ENCODE measurements at places on chromosomes 4 and X.
A peak's percentile ranks its signal among the peaks of the same experiment; 100 is the strongest.

DNA sequence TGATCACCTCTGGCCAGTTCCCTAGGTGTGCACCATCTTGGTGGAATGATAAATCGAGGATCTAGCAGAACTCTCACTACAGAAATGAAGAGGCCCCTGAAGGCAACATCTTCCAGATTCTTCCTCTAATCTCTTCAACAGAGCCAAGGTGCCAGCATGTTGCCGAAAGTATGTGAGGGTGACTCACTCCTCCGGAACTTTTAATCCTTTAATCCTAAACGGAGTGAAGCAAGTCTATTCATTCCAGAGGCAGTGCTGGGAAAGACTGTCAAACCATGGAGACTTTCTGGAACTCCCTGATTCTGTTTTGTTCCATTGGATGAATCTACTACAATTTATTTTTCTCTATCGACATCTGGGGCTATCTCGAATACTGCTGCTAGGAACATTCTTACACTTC is 68.7 kb downstream of the SUPT20HL2 start:
- DNase-seq: no peak

- DNase-seq: no peak
These were observed 7.9 kb downstream of the LEF1 start for GRCh38 chr4:108160741-108161352.

GRCh38 chrX:44971674-44972073 is 98.7 kb downstream of the KDM6A start:
- no peak for DNase-seq

- no peak for DNase-seq
These were observed 34.9 kb upstream of the IL1RAPL1 start for GRCh38 chrX:28552322-28552721.

DNA sequence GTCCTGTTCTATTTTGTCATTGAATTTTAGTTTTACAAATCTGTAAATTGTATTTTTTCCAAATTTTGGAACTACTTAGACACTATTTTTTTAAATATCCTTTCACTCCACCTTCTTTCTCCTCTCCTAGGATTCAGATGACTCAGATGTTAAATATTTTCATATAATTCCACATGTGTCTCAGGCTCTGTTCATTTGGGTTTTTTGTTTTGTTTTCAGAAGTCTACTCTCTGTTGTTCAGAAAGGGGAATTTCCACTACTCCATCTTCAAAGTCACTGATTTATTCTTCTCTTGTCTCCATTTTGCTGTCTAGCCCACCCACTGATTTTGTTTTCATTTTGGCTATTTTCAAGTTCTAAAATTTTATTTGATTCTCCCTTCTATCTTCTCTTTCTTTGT is 264.0 kb upstream of the SLIT2 start:
- DNase-seq: no peak

DNA sequence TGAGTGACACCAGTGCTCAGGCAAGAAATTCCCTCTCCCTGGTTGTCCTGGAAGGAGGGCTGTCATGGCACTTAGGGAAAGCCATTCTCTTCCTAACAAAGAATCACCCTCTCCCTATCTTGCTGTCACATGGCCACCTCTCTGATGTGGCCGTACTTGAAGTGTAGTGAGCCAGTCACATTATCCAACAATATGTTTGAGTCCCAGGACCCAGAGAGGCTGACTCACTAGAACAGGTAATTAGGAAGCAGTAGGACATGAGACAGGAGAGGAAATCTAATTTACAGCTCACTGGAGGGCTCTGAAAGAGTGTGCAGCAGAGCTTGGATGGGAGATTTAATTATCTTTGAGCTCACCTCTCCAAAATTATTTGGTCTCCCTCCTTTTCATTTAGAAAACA is 299.1 kb downstream of the ARHGAP24 start:
- no peak for DNase-seq

DNA sequence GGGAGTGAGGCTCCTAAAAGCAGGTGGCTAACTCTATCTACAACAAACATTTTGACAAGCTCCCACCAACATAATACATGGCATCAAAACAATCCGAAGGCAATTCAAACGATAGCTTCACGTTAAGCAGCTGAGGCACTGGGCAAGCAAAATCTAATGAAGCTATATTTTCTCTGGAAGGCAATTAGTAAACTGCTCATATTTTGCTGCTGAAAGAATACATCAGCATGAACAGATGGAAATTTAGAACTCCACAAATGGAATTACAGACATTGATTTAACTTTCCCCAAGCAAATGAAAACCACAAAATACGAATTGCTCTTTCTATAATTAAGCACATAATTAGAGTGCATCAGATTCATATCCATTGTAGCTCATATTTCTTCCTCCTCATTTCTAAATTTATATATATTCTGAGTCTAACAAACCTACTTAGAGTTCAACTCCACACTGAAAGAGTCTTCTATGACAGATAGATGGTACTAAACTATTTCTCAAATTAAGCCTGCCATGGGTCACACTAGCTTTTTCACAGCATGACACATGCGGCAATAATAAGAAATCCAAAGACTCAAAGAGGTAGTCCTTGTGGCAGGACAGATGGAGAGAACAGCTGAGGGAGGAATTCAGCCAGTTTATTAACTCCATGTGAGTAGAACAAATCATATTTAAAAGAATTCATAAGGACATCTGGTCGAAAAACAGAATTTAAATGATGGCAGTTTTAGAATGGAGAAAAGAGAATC is 305.4 kb downstream of the MAPK10 start:
- DNase-seq: no peak

DNA sequence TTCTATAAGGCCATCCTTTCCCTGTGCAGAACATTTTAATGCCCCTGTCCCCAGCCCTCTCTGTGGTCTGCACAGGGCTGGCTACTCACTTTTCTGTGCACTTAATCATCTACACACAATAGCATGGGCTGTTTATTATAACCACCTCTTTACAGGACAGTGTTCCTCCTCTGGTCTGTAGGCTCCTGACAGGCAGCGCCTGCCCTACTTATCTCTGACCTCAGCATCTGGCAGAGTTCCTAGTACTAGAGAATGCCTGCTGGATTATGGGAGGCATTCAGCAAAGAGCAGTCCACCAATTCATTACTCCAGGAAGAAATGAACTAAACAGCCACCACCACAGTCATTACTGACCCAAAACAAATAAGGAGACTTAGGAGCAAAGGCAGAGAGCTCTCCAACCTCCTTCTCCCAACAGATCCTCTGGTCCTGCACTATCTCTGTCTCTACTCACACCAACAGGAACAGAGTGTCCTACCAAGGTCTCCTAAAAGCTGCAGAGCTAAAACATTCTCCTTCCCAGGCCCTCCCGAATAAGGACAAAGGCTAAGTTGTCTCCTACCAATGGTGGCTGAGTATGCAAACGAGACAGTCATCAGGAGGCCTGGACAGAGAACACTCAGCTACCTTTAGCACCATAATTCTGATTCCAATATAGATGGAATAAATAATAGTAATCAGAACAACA is 279.2 kb downstream of the QDPR start:
- DNase-seq: no peak

DNA sequence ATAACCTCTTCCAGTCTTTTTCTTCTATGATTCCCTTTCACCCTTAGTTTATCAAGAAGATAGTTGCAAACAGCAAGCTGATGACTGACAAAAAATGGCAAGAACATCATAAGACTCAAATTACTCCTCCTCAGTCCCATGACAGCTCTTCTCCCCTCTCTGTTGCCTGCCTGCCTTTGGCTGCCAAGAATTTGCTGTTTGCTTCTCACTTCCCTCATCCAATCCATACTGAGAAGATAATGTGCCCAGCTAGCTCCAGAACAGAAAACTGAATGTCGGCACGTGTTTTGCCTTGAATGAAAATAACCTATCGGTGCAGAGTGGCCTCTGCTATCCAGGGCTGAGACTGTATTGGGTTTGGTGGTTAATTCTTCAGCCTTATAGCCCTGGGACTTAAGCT is 192.1 kb downstream of the PPARGC1A start:
- no peak for DNase-seq

DNA sequence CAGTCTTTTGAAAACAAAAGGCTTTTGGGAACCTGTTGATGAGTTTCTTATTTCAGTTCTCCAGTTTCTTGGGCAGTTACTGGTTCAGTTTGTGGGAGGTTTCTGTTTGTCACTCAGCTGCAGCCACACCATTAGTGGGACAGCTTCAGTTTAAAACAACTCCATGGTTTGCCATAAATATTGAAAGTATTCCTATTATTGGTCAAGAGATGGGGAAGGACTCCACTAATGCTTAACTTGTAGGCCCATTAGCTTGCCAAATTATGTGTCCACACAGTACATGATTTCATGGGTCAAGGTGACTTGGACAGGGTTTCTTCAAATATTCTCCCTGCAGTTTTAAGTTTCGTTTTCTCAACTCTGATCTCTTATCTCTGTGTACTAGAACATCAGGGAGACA is 15.5 kb upstream of the ASIC5 start:
- no peak for DNase-seq

DNA sequence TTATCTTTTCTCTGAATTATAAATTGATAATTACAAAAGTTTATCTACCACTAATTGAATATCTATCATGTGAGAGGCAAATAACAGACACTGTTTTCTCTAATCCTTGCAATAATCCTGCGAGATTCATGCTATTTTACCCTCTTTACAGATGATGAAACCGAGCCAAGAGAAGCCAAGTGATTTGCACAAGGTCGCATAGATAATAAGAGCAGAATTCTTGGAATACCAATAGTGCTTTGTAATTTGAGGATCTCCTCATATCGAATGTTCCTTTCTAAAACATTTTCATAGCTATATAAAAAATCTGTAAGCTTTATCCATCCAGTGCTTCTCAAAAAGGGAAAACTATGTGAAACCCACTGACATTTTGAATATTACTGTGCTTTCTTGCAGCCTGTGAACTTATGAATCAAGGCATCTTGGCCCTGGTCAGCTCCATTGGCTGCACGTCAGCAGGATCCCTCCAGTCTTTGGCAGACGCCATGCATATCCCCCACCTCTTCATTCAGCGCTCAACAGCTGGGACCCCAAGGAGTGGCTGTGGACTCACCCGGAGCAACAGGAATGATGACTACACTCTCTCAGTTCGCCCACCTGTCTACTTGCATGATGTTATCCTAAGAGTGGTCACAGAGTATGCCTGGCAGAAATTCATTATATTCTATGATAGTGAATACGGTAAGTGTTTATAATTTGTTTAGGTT is 743.8 kb upstream of the ATOH1 start:
- DNase-seq: no peak

GRCh38 chr4:180253419-180253818 is 1989.8 kb upstream of the TENM3 start:
- DNase-seq: no peak

GRCh38 chr4:36243355-36244256 is 708 bp downstream of the ARAP2 start:
- DNase-seq: peak; percentile 25

DNA sequence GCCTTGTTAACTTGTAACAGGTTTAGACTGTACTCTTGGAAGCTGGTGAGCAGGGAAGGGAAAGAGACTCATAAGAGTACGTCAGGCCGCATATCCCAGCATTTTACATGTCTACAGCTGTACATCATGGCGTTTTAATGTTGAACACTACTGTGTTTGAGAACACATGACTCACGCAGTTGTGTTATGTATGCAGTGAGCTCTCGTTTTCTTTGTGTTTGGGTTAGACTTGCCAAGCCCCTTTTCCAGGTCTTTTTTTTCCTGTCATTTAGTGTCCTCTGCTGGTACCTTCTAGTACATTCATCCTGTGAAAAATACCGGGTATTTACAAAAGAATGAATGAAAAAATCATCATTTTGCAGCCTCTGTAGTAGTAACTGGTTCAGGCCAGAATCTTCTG is 35.3 kb downstream of the SMS start:
- no peak for DNase-seq

- no peak for DNase-seq
These were observed 382.0 kb downstream of the RAPGEF2 start for GRCh38 chr4:159484864-159485263.

DNA sequence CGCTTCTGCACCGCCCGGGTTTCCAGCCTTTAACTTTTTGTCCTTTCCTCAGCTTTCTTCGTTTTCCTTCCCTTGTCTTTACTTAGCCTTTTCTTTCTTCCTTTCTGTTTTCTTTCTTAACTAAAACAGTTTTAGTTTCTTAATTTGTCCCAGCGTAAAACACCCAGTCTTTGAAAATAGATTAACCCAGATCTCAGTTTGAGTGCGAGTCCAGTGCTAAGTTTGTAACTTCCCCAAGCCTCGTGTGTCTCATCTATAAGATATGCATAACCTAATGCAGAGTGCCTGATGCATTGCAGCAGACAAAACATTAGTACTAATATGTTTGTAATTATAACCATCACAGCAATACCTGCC is 460 bp upstream of the GEMIN8 start:
- no peak for DNase-seq

DNA sequence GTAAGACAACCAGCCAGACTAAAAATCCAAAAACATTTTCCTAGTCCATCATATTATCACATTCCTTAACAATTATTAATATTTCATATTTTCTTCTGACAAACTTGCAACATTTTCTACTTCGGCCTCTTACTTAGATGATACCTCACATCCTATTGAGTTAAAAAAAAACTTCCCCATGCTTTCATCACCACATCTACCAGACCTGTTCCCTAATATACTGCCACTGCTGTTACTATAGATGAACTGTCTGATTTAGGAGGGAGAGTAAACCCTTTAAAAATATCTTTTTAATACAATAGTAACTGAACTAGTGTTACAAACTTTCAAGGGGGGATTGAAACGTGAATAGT is 1.5 kb downstream of the FAM200B start:
- DNase-seq: no peak

GRCh38 chr4:120869613-120870278 is 52.8 kb downstream of the PRDM5 start:
- no peak for DNase-seq

- DNase-seq: no peak
These were observed 423.7 kb downstream of the PDGFC start for GRCh38 chr4:156547891-156548290.

- no peak for DNase-seq
These were observed 6.5 kb downstream of the SH3BP2 start for GRCh38 chr4:2799224-2799911.

DNA sequence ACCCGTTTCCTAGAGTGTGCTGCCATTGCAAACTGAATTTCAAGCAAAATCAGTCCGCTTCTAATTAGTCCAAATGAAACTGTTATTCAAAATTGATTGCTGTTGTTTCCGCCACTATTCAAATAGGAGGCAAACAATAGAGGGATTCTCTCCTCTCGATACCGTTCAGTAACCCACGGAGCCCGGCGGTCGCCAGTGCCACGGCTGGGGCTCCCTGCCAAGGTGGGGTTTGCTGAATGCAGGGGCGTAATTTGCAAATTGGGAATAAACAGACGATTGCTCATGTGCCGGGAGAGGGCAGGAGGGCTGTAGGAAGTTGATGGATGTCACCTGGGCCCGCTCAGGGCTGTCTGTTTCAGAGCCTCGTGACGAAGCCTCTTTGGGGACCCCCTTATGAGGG is 8.8 kb downstream of the ADRA2C start:
- no peak for DNase-seq

GRCh38 chrX:22559506-22559905 is 286.8 kb downstream of the CBLL2 start:
- DNase-seq: no peak

GRCh38 chrX:1824855-1825254 is 210.0 kb downstream of the ASMT start:
- no peak for DNase-seq

GRCh38 chr4:8856835-8857621 is 14.6 kb downstream of the HMX1 start:
- DNase-seq: no peak
